Hematopoietic multipotent progenitor cell treated with erythropoietin and hydrocortisone succinate and interleukin-3 and kit ligand, for 15 days (in vitro differentiated cells): ENCODE measurements at places on chromosomes 1 and 21.
A peak's percentile ranks its signal among the peaks of the same experiment; 100 is the strongest.

DNA sequence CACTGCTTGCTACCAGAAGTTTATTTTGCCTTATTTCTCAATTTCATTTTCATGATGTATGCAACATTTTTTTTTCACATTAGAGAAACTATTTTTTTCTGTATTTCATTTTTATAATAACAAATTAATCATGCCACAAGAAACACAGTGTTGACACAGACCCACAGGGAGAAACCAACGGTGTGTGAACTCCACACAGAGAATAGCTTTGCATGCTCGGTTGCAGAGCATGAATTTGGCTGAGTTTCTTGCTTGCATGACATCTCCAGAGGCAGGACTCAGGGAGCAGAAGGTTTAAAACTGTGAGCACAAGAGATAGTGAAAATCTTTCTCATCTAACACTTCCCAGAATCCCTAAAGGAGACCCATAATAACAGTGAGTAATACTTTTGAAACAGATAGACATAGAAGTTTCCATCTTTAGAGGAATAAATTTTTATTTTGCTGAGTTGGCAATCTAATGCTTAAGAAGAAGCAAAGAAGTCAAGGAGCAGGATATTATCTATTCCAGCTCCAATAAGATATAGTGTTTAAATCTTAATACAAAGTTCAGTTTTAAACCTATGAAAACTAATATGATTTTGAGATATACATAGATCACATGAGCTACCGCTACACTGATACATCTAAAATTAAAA lies 890.9 kb downstream of the MRPL39 start:
- no peak for DNase-seq

DNA sequence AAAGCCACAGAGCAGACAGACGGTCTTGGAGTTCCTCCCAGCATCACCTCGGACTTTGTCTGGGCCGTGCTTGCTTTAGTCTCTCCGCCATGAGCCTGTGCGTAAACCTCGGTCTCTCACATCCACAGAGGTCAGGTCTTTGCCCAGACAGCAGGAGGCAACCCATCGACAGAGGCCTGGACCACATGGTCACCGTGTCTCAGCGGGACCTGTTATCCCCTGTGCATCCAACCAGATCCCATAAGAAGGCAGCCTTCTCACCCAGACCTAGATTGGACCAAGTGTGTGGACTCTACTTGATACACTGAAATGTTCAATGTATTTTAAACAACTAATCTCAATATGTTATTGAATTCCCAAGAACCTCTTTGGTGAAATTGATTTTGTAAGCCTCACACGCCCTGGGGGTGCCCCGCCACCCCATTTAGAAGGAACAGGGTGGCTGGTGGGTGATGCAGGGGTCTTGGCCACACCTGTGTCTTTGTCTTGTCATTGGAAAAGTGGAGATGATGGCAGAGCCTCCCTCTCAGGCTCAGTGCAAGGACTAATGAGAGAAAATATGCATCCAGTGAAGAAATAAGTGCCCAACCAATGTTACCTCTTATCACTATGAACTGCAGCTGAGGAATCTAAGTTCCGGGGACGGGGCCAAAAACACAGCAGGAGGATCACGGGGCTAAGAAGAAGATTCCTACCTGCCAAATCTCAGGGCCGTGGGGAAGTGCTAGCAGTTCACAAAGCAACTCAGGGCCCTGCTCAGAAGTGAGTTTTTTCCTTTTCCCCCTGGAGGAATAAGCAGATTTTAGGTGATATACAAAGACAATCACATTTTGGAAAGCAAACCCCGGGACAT lies 101.6 kb upstream of the BACE2 start:
- no peak for DNase-seq

- DNase-seq, result no peak
Measured at GRCh38 chr1:96741335-96741734, 19.8 kb downstream of the PTBP2 start.

DNA sequence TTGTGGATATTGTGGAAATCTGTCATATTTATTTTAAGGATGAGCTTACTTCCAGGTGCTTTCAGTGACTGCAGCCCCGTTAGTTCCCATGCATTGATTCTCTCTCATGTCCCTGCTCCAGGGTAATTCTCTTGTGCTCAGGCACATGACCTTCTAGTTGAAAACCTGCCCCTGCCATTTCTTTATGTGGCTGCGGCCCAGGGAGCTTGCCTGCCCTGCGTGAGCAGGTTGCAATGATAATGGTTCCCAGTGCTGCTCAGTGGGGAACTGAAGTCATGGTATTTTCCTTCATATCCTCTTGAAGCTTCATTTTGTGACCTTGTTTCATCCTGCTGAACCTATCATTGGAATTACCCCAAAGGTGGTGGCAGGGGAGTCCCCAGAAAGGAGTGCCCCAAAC lies 229.8 kb downstream of the DISC1 start:
- DNase-seq, result no peak

DNA sequence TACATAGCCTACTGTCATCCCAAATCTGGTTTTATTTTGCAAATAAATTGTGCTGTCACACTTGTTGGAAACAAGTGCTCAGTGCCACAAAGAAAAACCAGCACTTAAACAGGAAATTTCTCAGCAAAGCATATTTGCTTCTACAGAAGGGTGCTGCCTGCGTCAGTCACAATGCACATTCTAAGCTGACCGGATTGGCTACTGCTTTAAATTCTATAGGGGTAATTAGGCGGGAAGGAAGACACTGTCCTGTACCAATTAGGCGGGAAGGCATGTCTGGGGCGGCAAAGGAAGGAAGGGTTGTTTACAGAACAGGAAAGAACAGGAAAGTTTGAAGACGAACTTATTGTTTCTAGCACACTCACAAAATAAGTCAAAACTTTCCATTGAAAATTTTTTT lies 2.8 kb downstream of the IFI16 start:
- DNase-seq, result no peak

DNA sequence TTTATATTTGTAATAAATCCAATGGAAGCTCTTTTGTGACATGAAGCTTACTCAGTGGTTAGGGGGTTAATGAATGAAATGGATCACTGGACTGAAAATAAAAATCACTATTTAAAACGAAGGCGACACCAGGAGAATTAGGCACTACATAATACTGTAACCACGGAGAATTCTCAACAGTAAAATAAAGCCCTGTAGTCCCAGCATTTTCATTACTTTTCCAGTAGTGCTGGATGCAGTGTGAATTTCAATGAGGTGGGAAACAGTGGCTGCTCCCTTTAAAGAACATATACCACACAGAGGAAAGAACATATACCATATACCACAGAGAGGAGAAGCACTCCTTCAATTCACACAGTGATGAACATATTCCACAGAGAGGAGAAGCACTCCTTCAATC lies 275.0 kb downstream of the SMYD3 start:
- no peak for DNase-seq

DNA sequence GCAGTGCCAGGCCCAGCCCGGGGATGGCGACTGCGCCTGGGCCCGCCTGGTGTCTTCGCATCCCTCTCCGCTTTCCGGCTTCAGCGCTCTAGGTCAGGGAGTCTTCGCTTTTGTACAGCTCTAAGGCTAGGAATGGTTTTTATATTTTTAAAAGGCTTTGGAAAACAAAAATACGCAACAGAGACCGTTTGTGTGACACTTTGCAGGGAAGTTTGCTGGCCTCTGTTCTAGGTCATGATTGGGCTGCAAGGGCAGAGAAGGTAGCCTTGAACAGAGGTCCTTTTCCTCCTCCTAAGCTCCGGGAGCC lies 719 bp downstream of the SOD1 start:
- DNase-seq, result no peak

DNA sequence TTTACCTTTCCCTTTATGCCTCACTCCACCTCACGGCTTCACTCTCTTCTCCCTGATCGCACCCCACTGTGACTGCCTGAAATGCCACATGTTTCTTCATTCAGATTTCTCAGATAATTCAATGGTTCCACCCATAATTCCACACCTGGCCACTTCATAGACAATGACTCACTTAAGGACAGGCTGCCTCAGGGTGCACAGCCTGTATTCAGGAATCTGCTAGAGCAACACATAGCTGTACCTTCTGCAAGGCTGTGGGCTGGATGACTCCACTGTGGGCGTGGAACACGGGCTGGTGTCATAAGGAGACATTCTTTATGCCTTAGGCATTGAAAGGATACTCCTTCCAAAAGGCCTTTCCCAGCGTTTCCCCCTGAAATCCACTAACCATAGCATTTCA lies 36.1 kb downstream of the L1TD1 start:
- DNase-seq, result no peak

GRCh38 chr1:116710420-116711262 lies 43.1 kb upstream of the IGSF3 start:
- DNase-seq, result no peak

- no peak for DNase-seq
Measured at GRCh38 chr1:32224285-32224684, 2.1 kb downstream of the EIF3I start.

GRCh38 chr1:110339407-110340206 lies 430 bp downstream of the RBM15 start:
- DNase-seq, result peak; percentile 51

DNA sequence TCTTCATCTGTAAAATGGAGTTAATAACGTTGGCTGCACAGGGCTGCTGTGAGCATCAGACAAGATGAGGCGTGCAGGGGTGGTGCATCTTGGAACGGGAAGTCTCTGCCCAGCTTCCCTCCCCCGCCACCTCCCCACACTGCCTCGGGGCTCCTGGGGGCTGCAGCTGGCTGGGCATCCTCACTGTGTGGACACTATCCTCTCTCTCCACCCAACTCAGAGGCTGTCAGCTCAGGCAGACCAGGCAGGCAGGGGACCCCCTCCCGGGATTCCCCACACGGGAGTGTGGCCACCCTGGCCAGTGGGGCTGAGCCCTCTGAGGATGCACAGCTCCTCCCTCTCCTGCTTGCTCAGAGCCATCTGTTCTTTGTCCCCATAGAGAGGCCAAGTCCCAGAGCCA lies 122.7 kb downstream of the CCDC185 start:
- no peak for DNase-seq

DNA sequence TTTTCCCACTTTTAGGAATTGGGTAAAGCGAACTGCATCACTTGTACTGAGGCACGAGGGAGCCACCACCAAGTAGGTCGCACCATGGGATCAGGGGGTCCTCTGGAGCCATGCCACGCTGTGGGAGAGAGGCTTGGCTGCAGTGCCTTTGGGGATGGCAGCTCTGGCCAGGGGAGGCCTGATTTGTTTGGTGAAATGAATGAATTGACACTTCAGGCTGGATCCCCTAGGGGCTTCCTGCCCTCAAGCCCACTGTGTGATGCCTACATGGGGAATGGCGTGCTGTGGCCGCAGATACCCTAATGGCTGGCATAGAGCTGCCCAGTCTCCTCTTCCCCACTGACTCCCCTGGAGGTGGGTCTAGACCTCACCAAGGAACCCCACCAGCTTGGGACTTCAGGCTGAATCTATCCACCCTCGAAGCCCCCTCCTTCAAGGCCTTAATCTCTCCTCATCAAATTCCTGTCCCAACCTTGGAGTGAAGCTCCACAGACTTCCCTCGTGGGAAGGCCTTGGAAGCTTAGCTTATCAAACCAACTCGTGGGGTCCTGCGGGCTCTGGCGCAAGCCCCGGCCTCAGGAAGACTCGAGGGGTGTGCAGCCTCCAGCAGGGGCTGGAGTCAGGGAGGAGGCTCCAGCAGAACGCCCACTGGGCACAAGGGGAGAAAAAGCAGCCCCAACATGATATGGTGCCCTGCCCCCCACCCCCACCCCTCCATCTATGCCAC lies 64.6 kb downstream of the VWA5B1 start:
- no peak for DNase-seq

- no peak for DNase-seq
Measured at GRCh38 chr1:81213279-81213678, 587.5 kb upstream of the ADGRL2 start.

GRCh38 chr1:205739348-205740160 lies 10.4 kb downstream of the NUCKS1 start:
- DNase-seq, result no peak

GRCh38 chr1:95195046-95195445 lies 39.0 kb upstream of the RWDD3 start:
- DNase-seq, result no peak

GRCh38 chr1:116425987-116426386 lies 52.9 kb downstream of the ATP1A1 start:
- DNase-seq, result no peak

DNA sequence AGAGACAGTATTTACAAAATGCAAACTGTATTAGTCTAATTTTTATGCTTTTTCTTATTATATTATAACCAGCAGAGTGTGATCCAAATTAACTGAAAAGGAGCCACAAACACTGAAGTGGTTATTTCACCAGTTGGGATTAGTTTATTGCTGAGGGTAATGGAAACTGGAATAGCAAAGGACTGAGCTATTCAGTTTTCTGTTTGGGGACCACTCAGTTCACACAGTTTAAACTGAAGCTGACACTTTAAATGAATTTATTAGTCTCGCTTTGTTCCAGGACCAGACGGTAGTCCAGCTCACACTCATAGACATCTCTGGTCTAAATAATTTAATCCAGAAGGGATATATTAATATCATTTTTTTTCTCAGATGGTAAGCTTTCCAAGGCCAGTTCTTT lies 410.7 kb downstream of the LTN1 start:
- DNase-seq, result no peak

- no peak for DNase-seq
Measured at GRCh38 chr1:66520655-66521054, 13.3 kb upstream of the SGIP1 start.

DNA sequence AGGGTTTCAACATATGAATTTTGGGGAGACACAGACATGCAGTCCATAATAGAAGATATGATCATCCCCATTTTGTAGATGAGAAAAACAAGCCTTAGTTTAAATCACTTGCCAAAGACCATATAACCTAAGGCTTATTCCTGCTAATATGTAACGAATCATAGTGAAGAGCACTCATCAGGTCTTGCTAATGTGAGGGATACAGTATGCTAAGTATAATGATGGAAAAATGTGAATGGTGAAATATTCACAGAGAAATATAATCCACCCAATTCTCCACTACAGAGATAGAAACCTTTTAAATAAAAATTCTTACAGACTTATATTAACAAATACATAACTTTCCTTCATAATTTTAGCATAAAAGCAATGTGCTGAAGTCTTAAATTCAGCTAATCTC lies 18.9 kb downstream of the ERICH3 start:
- no peak for DNase-seq

GRCh38 chr1:12525311-12526181 lies 92.5 kb downstream of the DHRS3 start:
- DNase-seq, result no peak

- DNase-seq, result no peak
Measured at GRCh38 chr1:24294716-24295371, 24.3 kb upstream of the GRHL3 start.

GRCh38 chr1:61337441-61337951 lies 255.1 kb downstream of the NFIA start:
- DNase-seq, result no peak
